ENCODE measurements at places on chromosomes 6 and 20.
A peak's percentile ranks its signal among the peaks of the same experiment; 100 is the strongest.

- H3K27ac ChIP-seq: no peak overlapping the region
- DNase-seq: no peak
- H3K36me3 ChIP-seq: no peaks in the 10 kb centered on the region
- no peaks in the 10 kb centered on the region for H3K4me1 ChIP-seq
Measured at GRCh38 chr6:10309457-10310329, 105.2 kb downstream of the TFAP2A start.

- no peaks in the 10 kb centered on the region for H3K27me3 ChIP-seq
- H3K36me3 ChIP-seq: no peaks in the 10 kb centered on the region
- H3K4me3 ChIP-seq: no peak overlapping the region
- no peak for DNase-seq
Measured at GRCh38 chr6:118080547-118080946, 173.5 kb downstream of the SLC35F1 start.

DNA sequence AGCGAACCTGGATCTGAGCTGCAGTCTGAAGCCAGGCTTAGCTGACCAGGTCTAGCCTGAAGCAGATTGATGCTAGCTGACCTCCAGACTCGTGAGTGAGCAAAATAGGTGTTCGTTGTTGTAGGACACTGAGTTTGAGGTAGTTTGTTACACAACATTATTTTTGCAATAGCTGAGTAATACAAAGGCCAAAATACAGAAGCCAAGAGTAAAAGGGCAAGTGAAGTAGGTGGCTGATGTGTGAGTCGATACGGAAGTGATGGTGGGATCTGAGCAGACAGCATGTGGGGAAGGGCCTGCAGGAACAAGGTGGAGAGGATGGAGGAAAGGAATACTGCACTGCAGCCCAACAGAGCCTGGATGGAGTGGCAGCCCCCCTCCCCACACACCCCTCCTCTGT, 8.5 kb upstream of the SPATS1 start:
- no peaks in the 10 kb centered on the region for H3K27me3 ChIP-seq
- DNase-seq: no peak
- H3K36me3 ChIP-seq: no peaks in the 10 kb centered on the region
- H3K27ac ChIP-seq: no peak overlapping the region
- no peak overlapping the region for H3K4me3 ChIP-seq
- peaks cover 2% of the 10 kb centered on the region for H3K4me1 ChIP-seq

DNA sequence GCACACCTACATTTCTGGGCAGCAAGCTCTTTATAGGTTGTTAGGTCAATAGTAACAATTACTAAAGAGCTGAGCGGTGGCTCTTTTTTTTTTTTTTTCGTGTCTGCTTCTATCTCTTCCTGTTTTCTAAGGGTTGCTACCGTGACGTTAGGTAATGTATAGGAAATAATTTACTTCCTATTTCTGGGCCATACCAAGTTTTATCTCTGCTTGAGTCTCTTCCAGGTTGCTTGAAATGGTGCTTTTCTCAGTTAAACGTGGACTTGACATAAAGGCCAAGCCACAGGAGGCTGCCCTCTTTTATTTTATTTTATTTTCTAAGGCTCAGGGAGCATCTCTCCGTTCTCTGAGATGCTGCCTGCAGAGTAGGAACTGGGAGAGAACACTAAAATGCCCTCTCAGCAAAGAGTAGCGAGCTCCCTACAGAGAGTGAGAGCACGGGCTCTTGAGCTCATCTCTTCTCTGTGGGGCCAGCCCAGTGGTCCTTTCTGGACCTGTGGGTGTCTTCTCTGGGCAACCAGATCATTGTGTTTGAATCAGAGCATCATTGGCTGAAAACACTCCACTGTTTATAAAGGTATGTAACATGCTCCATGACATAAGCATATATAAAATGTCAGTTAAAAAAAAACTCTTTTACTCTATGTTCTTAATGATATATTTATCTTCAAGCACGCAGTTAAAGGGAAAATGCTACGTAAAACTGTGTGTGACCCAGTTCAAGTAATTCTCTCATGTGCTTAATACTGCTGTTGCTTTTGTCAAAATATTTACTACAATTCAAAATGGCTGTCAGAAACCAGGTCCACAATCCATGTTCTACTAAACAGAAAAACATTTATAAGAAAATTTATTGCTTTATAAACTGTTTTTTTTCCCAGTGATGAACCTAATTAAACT, at the start of gene ZNF831:
Gene ZNF831, plus strand, starts transcription at position 191 of the 900 bp plus-strand sequence. CDS start 27,199 bp downstream, outside the sequence.
- no peaks in the 10 kb centered on the region for H3K4me1 ChIP-seq
- no peak within 1 kb of the TSS for H3K4me3 ChIP-seq
- H3K27ac ChIP-seq: peak within 1 kb of the TSS; percentile 13
- no peak for DNase-seq

DNA sequence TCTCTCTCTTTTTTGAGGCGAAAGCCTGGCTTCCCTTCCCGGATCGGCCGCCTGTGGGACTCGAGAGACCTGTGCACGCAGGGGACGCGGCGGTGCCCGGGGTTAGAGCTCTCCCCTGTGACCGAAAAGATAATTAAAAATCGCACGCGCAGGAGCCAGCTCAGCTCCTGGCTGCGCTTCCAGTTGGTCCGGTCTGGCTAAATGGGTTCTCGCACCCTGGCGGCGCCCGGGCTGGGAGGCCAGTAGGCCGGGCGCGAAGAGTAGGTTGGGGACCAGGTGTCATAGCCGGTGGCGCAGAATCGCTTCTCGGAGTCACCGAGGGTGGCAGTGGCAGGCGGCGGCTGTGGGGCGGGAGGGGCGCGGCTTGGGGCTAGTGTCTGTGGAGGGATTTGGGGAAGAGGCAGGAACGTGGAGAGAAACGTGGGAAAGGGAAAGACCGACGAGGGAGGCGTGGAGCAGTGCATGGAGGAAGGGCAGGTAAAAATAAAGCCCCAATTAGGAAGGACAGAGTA, 41.9 kb upstream of the SUPT3H start:
- H3K4me3 ChIP-seq: peak overlapping the region; percentile 33
- no peak overlapping the region for H3K27ac ChIP-seq
- no peaks in the 10 kb centered on the region for H3K36me3 ChIP-seq

DNA sequence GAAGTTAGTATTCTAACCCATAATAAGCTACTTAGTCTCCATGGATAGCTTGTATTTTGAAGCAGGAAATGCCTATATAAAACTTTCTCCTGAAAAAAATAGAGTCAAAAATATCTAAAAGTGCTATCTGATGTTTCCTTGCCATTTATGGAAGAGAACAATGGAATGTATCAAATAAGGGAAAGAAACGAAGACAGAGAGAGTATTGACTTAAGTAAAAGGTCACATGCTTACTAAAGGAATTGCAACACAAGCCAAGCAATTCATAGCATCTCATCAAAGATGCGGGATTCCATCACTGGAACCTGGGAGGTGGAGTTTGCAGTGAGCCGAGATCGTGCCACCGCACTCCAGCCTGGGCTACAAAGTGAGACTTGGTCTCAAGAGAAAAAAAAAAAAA, 112.9 kb upstream of the DTNBP1 start:
- no peaks in the 10 kb centered on the region for H3K4me1 ChIP-seq
- H3K4me3 ChIP-seq: no peak overlapping the region
- H3K27ac ChIP-seq: no peak overlapping the region
- no peaks in the 10 kb centered on the region for H3K27me3 ChIP-seq
- DNase-seq: no peak

GRCh38 chr20:56828402-56828801, 199.3 kb downstream of the TFAP2C start:
- peaks cover 9% of the 10 kb centered on the region for H3K27me3 ChIP-seq
- no peak for DNase-seq
- no peak overlapping the region for H3K4me3 ChIP-seq
- H3K27ac ChIP-seq: no peak overlapping the region
- no peaks in the 10 kb centered on the region for H3K36me3 ChIP-seq
